ENCODE measurements at places on chromosomes 2 and 18. TPM values are rescaled to one million over a fixed set of nuclear protein-coding genes. Genes with fewer than 3 reads are reported as not detected.

- DNase-seq, result no peak
These were observed 32.3 kb downstream of the SCN9A start for GRCh38 chr2:166343467-166343866.

The RESP18 gene
- not detected for total RNA-seq

DNA sequence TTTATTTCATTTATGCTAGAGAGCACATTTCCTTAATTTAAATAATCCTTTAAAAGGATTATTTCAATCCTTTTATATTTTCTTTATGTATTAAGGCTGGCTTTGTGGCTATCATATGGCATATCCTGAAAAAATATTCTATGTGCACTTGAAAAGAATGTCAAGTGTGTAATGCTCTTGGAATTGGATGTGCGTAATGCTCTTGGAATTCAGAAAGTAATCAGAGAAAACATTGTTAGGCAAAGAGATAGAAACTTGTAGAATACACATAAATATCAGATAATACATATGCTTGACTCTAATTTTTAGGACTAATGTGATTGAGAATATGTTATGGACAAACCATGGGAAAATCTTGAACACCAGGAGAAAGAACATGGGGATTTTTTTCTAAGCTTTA is 197.5 kb upstream of the COL3A1 start:
- DNase-seq, result no peak

GRCh38 chr2:11430729-11431128 is 35.2 kb downstream of the E2F6 start:
- DNase-seq, result no peak

The NEB gene
- total RNA-seq, result 1.7 TPM

DNA sequence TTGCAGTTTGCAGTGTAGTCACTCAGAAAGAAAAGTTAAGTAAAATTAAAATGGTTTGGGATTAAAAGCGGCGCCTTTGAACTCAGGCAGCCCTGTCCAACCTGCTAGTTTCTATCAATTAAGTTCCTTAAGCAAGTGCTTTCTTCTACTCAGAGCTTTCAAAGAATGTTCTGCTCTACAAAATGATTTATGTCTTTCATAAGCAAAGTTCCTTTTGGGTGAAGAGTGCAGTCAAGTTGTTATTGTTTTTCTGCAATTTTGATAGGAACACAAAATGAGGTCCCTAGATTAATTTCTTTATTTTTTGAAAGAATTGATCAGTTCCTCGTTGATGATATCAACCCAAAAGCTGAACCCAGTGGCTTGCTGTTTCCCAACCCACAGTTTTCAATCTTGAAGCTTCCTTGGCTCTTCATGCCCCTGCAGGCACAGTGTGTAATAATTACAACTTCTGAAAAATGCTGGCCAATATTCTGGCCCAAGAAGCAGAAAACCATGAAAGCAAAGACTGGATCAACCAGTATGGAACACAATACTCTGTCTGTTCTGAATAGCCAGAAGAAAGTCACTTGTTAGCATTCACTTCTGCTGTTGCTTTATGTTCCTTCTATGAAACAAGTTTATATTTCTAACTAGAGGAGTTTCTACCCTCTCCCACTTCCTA is 89.1 kb downstream of the TGIF1 start:
- no peak for DNase-seq

GRCh38 chr2:127471286-127471988 is 53.2 kb downstream of the PROC start:
- no peak for DNase-seq

GRCh38 chr2:88177556-88177955 is 7.4 kb downstream of the THNSL2 start:
- no peak for DNase-seq

- no peak for DNase-seq
These were observed 541.5 kb upstream of the NETO1 start for GRCh38 chr18:73409242-73409641.

The CXCR4 gene
- total RNA-seq, result 366 TPM

The D2HGDH gene
- total RNA-seq, result 51.6 TPM

The HMSD gene
- not detected for total RNA-seq

DNA sequence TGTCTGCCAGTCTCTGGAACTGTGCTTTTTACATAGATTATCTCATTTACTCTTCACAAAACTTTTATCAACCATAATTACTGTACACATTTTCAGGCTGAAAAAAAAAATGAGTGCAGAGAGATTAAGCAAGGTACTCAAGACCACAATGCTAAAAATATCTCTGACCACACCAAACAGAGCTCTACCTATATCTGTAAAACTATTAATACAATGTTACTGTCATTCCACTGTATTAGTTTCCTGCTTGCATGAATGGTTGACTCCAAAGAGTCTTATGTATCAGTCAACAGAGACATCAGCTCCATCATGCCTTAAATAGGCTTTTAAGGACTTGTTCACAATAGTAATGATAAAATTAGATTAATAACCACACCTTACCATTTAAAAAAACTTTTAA is 134.7 kb upstream of the CCDC150 start:
- DNase-seq, result no peak

GRCh38 chr2:66344087-66344663 is 90.8 kb upstream of the MEIS1 start:
- no peak for DNase-seq

The CLEC4F gene
- total RNA-seq, result not detected

GRCh38 chr2:174171686-174172445 is 76.5 kb downstream of the OLA1 start:
- no peak for DNase-seq

The C2orf42 gene
- total RNA-seq, result 36.6 TPM

DNA sequence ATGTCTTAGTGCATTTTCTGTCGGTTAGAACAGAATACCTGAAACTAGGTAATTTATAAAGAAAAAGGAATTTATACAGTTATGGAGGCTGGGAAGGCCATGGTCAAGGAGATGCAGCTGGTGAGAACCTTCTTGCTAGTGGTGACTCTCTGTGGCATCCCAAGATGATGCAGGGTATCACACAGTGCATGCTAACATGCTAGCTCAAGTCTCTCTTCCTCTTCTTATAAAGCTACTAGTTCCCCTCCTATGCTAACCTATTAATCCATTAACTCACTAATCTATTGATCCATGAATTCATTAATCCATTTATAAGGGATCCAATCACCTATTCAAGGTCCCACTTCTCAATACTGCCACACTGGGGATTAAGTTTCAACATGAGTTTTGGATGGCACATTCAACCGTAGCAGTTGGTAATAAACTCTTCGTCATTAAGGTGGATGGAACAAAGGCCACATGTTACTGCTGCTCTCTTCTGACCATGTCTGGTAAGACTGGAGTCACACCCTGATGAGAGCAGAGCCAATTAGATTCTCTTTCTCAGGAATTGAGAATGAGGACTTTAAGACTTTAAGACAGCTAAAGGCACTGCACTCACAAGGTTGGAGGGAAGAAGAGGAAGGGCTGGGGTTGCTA is 211.6 kb upstream of the SMAD7 start:
- DNase-seq, result no peak

The SPP2 gene
- not detected for total RNA-seq

DNA sequence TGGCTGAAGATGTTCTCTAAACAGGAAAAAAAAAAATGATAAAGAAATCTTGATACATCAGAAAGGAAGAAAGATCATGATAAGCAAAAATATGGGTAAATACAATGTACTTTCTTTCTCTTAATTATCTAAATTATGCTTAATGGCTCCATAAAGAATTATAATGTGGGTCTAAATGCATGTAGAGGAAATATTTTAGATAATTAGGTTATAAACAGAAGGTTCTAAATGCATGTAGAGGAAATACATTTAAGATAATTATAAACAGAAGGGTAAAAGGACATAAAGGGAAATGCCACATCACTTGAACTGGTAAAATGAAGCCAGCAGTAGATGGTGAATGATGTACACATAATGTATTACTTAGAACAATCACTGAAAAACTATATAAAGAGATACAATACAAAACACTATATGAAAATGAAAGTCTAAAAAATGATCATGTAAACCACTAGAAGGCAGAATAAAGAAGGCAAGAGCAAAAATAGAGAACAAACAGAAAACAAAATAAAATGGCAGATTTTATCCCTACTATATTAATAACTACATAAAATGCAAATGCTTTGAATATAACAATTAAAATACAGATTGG is 308.4 kb upstream of the CDH2 start:
- DNase-seq, result no peak

The LRRTM1 gene
- total RNA-seq, result not detected

GRCh38 chr2:217079165-217079564 is 219.3 kb upstream of the TNP1 start:
- DNase-seq, result no peak

The GCG gene
- not detected for total RNA-seq

GRCh38 chr2:175097297-175097696 is 70.7 kb downstream of the ATF2 start:
- DNase-seq, result no peak
